Astrocyte of the spinal cord (primary cell): ENCODE measurements at places on chromosomes 7 and 10.

DNA sequence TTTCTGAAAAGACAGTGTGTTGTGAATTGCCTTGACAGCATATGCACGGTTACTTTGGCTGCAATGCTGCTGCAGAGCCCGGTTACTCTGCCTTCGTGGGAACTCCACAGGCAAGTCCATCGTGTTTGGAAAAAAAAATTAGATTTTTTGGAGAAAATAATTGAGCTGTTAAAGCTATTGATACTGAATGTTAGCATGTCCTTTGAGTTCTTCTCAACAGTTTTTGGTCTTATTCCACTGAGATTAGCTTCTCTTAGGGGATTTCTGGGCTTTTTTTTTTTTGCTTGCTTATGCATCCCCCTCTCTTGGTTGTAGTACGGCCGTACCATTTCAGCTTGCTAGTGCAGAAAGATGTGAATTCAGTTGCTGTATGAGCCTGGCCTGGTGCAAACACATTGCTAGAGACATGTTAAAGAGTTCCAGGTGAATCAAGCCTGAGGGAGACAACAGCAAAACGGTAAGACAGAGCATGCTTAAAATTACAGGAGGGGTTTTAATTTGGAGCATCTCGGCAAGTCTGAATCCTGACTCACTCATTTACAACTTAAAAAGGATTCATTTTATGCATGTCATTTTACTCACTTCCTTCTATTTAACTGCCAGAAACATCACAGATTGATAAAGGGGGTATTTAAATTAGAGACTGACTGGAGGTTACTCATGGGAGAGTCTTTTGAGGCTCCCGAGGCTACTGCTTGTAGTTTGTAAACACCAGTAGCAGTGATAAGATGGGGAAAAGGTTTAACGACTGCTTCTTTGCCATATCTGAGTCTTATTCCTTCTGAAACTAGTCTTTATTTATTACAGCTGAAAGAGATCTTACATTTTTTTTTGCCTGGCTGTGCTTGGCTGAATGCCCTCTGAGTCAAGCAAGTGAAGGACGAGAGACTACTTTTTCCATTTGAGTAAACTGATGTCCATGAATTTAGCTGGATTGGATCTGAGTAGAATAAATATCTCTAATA is 113.7 kb downstream of the CDK14 start:
- DNase-seq, result peak; percentile 74

GRCh38 chr10:126235979-126236851 is 152.1 kb downstream of the ADAM12 start:
- DNase-seq, result no peak

DNA sequence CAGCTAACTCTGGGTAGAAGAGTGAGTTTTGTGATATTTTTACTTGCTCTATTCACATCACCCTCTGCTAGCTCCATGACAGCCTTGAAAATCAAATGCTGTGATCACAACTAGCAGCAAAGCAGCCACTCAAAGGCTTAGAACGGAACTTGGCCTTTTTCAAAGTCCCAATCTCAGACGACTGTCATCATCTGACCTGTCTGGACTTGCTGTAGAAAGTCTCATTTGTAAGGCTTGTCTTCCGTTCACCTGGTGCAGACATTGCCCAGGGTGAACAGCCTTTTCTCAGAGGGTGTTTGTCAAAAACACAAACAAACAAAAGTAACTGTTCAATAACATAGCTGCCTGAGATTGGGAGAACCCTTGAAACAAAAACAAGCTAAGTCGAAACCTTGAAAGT is 458.9 kb upstream of the ADARB2 start:
- DNase-seq, result no peak

- no peak for DNase-seq
Observed at GRCh38 chr7:80584778-80585177, 53.7 kb upstream of the CD36 start.

DNA sequence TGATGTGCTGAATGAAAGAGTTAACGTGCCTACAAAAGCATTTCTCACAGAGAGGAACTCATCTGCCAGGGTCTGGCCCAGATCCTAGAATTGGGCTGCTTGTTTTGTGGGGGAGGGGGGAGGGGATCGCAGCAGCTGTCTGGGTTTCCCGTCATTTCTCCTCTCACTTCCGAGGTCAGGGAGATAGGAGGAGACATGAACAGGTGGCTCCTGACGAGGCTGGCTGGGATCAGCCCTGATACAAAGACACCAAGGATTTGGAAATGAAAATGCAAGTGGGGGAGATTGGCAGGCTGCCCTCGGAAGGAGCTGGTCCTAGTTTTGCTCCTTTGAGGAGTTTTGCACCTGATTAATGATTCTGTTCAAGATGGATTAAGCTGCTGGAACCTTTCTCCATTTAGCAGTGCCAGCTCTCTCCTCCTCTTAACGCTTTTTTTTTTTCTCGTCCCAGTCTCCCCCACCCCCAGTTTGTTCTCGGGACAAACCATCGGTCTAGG is 86.8 kb upstream of the KMT2C start:
- no peak for DNase-seq

GRCh38 chr7:87267239-87267900 is 47.8 kb upstream of the TMEM243 start:
- no peak for DNase-seq

DNA sequence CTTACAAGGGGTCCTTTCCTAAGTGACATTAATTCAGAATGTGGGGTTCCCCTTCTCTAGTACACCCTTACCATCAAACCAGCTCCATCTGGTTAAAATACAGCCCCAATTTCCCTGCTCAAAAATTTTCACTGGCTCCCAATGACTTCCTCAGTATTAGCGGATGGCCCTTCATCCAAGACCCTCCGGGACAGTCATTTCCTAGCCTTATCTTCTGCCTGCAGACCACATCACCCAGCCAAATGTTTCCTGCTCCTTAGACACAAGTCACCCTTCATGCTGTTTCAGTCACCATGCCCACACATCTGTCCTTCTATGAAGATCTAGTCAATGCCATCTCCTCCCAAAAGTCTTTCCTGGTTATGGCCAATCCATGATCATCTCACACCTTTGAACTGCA is 45.2 kb downstream of the PARD3 start:
- no peak for DNase-seq

- no peak for DNase-seq
Observed at GRCh38 chr10:110456046-110456445, 41.7 kb upstream of the DUSP5 start.

- no peak for DNase-seq
Observed at GRCh38 chr10:101285519-101286070, 56.3 kb upstream of the LBX1 start.
